AG10803 (cell line): ENCODE measurements at places on chromosomes 3 and 15.

DNA sequence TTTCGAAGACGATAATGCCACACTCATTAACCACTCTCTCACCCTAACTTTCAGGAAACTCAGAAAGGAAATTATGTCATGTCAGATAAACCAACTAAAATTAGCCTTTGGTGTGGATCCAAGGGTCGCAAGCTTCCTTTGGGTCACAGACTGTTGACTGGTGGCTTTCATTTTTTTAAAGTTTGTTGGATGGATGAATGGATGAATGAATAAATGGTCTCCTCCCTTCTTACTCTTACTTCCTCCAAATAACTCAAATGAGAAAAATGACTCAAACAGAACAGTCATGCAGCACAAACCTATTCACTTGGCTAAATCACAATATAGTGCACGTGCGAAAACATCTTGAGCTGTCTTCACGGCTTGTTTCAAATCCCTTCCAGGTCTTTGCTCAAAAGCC is 82.9 kb upstream of the HACD2 start:
- DNase-seq: no peak

GRCh38 chr3:150359381-150359780 is 48.7 kb upstream of the TSC22D2 start:
- peak; percentile 81 for DNase-seq

DNA sequence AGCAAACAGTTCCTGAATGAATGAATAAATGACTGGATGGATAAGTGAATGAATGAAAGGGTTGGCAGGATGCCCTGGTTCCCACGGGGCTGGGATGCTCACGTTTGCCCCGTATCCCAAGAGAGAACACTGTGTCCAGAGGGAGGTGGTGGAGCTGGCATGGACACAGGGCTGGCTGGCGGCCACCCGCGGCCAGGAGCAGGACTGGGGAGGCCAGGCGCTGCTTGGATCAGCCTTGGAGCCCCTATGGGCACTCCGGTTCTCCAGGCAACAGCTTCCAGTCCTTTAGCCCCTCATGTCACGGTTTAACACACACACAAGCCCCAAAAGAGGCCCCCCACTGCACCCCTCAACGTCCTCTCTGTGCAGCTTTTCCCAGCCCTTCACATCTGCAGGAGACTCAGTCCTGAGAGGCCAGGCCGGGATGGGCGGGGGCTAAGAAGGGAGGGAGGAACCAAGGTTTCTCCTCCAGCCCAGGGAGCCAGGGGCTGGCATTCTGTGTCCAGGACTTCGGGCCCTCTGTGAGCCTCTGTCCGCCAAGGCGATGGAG is 86.0 kb upstream of the ALDH1L1 start:
- no peak for DNase-seq

DNA sequence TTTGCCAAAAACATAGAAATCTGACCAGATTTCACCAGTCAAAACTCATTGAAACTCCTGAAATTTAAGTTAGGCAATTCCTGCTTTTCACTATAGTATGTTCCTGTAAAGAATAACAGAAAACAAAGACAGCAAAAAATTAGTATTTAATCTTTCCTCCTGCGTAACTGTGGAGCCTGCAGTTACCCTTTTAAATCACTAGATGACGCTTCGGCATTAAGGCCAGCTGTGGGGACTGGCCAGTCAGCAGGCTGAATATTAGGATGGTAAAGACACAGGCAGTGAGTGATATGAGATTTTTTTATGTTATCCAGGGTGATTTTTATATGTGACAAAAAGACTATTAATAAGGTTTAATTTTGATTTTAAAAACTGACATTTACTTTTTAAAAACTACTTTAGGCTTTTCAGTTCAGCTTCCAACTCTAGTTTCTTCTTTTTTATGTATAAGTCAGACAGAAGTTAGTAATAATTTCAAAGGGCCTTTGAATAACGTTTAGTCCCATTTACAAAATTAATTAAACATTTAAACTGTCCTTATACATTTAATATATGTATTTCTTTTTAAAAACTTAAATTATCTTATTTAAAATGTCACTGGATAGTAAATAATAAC is 165.1 kb downstream of the PPM1L start:
- peak; percentile 47 for DNase-seq

DNA sequence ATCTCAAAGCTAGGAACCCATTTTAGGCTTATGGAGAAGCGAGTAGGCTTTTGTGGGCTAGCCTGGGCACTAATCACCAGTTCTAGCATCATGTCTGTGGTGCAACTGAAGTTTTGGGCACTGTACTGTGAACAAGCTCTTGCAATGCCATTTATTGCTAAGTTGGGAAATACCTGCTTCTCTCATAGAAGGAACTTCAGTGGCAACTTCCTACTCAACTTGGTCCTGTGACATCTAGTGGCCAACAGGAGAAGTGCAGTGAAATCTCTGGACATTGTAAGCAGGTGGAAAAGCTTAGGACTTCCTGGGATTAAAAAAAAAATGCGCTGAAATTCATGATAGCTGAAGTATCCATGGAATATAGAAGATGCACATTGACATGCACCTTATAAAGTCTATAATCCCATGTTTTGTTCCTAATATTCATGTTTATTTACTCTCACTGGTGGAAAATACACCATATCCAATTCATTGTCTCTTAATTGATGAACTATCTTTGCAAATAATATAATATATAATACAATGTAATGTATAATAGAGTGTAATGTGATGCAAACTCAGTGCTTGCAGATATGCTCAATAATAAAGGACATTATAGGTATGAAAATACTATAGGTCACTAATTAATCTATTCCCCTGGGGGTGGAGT is 6.5 kb upstream of the ALDH1A3 start:
- peak; percentile 95 for DNase-seq

DNA sequence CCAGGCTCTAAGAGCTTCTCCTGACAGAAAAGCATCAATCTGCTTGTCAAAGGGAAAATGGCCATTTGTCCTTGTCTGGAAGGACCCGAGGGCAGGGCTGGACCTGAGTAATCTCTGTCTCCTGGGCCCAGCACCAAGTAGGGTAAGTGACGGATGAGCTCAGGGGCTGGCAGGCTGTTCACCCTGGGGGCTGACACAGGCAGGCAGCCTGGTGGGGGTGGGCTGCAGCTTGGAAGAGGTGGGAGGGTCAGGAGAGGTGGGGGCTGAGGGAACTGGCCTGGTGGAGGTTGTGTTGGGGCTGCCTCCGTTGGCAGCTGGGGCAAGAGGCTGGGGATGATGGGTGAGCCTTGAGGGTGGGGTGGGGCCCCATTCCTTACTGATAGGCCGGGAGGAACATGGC is 42.3 kb upstream of the ADPGK start:
- no peak for DNase-seq

GRCh38 chr3:118204052-118204656 is 830.5 kb downstream of the IGSF11 start:
- no peak for DNase-seq

GRCh38 chr15:75058127-75058905 is 34.9 kb downstream of the PPCDC start:
- DNase-seq: no peak

- DNase-seq: no peak
Observed at GRCh38 chr3:41297750-41298149, 98.4 kb downstream of the CTNNB1 start.

DNA sequence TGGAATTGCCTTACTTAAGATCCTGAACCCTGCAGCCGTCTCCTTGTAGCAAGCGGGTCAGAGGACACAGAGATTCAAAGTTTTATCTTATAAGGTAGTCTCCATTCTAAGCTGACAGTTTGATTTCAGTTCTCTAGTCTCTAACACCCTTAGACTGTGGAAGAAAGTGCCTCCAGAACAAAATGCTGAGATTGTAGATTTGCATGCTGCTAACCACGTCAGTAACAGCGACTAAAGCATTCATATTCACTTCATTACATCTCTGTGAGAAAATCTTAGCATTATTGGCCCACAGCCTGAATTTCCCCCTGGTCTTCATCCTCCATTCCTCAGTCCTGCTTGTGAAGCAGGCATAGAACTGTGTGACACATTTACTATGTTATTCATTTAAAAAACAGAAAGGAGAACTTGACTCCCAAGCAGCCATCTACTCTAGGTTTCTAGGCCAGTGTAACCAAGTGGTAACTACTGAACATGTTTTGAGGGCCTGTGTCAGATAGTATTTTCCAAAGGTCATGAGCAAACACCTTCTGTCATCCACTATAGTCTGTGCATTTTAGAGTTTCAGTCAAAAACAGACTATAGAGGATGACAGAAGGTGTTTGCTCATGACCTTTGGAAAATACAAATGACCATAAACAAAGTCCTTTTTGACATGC is 27.4 kb downstream of the ARIH2 start:
- DNase-seq: no peak

GRCh38 chr3:128579927-128580326 is 70.7 kb downstream of the RPN1 start:
- no peak for DNase-seq

DNA sequence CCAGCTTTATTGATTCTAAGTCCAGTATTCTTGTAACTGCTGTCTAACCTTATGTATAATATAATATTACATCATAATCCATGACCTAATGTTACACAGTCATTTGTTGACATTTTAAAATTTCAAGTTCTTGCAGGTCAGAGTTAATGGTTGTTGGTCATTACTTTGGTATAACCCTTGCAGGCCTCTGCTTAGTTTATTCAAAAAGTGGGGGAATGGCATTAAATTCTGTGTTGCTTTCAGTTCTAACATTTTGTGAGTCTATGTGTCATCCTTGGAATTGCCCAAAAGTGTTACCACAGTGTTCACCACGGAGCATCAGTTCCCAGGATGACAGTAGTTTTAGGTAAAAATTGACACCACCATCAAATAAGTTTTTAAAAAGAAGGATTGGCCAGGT is 174.8 kb upstream of the BCL6 start:
- DNase-seq: no peak

DNA sequence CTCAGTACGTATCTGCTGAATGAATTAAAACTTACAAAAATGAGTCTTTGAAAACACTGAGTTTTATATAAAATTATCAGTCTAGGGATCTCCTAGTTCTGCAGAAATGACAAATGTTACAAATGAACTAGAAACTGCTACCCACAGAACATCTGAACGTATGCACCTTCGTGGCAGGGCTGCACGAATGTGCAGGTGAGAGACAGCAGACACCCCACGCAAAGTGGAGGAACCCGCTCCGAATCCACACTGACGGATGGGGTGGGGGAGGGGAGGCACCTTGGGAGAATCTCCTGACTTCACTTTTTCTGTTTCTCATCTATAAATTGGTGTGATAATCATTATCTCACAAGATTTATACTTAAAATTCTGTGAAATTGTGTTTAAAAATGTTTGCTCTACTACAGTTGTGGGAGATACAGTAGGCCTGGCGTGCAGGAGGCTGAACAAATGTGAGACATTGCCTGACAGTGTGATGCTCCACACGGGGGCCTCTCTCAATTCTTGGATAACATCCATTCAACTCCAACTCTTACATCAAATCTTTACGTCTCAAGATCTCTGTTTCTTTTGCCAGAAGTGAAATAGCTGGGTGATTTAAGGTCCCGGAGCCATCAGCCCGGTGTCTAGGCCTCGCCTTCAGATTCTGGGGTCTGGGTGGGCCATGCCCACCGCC is 86.9 kb downstream of the ATP10A start:
- DNase-seq: peak; percentile 10

DNA sequence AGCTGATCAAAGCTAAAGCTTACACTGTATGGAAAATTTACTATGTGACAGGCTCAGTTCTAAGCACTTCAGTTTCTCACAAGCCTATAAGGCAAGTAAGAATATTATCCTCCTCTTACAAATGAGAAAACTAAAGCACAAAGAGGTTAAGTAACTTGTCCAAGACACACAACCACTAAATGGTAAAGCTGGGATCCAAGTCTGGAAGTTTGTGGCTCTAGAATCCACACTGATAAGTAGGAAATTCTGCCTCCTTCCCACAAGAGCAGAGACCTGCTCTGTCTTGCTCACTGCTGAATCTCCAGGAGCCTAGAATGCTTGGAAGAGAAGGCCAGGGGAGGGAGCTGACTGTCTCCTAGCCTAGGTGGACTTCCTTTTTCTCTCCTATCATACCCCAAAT is 60.6 kb downstream of the MAGI1 start:
- no peak for DNase-seq

DNA sequence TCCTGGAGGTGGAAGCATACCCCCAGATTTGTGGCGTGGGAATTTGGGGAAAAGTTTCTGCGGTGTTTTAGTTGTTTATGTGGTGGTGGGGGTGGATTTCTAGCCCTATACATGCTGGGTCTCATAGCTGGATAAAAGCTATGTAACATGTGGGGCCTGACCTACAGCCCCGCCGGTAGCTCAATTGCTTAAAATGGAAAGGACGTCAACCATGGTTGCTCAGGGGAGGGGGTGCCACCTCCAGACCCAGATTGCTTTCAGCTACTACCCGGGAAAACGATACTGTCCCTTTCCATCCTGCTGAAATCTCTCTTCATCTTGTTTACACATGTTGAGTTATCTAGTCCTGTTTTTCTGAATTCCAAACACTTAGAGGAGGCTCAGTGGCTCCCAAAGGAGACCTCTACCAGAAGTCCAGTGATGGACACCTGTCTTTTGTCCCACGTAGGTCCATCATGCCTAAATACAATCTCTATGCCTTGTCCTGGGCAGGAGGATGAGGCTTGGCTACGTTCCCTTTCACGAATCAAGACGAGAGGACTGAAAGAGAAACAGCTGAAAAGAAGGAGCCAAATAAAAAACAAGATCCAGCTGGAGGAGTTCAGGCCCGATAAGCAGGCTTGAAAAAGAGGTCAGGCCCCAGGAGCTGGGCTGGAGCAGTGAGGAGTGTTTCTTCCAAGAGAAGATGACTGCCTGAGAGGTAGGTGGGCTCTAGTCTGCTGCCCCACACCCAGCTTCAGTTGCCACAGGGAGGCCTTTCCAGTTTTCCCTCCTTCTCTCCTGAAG is 72.1 kb upstream of the TPRG1 start:
- DNase-seq: peak; percentile 11

DNA sequence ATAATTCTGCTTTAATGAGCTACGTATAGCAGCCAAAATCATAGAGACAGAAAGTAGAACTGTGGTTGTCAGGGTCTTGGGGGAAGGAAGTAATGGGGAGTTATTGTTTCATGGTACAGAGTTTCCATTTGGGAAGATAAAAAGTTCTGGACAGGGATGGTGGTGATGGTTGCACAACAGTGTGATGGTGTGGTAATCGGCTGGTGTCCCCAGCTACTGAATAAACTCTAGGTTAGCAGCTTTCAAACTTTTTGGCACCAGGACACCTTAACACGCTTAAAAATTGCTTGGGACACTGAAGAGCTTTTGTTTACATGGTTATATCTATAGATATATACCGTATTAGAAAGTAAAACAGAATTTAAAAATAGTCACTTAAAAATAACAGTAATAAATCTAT is 166.0 kb downstream of the NEK11 start:
- no peak for DNase-seq

DNA sequence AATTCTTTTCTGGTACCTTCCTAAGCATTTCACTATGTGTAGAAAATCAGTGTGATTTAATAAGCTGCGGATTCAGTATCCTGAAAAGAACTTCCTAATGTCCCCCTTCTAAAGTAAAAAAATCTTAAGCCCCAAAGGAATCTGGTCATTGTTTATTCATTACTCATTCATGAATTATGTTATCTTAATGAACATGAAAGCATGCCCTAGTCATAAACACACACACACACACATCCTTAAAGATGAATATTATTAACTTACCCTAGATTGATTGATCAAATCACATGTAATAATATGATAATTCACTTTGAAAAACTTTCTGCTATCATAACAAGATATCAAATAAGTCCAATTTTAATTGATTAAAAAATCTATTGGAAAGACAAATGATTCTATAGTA is 96.4 kb upstream of the BFSP2 start:
- DNase-seq: no peak

GRCh38 chr3:82165266-82165665 is 403.8 kb upstream of the GBE1 start:
- no peak for DNase-seq
